ENCODE measurements at places on chromosomes 6 and 20. TPM values are rescaled to one million over a fixed set of nuclear protein-coding genes. Genes with fewer than 3 reads are reported as not detected.
A peak's percentile ranks its signal among the peaks of the same experiment; 100 is the strongest.

Gene POPDC3
- total RNA-seq: 0.27 TPM

Gene HLA-DRB5
- not detected for total RNA-seq

Gene THBD
- total RNA-seq: 2.7 TPM

Gene GPR6
- total RNA-seq: 0.27 TPM

GRCh38 chr20:58667975-58668374 is 16.9 kb downstream of the STX16 start:
- no peak for DNase-seq

DNA sequence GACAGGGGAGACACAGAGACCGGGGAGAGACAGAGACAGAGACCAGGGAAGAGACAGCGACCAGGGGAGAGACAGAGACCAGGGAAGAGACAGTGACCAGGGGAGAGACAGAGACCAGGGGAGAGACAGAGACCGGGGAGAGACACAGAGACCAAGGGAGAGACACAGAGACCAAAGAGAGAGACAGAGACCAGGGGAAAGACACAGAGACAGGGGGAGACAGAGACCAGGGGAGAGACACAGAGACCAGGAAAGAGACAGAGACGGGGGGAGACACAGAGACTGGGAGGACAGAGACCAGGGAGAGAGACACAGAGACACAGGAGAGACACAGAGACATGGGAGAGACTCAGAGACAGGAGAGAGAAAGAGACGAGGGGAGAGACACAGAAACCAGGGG is 43.9 kb downstream of the YTHDF1 start:
- no peak for DNase-seq

DNA sequence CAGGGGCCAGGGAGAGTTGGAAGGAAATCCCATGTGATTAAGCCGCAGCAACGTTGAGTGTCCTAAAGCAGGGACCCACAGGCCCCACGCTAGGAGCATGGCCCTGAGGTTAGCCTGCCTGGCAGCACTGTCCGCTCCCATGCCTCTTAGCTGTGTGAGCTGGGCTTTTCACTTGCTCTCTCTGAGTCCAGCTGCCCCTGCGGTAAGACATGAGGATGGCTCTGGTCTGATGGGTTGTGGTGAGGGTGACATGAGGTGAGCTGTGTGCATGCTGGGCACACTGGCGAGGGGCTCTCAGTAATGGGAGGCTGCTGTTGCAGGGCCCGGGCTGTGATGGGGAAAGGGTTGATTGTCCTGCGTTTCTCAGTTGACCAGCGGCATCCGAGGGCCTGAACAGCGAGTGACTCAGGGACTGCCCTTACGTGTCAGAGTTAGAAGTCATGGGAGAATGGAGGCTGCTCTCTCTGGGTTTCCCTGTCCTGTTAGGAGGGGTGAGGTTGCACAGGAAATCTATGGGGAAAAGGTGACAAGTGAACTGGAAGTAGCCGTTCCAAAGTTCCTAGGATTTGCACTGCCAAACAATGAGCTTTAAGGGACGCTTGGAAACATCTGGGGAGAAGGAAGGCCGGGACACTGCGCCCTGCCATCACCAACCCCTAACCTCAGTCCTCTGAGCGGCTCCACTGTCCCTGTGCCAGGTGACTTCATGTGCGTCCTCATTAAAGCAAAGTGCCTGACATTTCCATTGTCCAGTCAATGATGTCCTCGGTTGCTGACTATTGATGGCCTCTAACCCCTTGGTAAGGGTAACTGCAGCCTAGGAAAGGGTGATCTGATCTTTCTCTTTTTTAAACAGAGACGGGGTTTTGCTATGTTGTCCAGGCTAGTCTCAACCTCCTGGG is 51.3 kb downstream of the ADNP start:
- DNase-seq: no peak

DNA sequence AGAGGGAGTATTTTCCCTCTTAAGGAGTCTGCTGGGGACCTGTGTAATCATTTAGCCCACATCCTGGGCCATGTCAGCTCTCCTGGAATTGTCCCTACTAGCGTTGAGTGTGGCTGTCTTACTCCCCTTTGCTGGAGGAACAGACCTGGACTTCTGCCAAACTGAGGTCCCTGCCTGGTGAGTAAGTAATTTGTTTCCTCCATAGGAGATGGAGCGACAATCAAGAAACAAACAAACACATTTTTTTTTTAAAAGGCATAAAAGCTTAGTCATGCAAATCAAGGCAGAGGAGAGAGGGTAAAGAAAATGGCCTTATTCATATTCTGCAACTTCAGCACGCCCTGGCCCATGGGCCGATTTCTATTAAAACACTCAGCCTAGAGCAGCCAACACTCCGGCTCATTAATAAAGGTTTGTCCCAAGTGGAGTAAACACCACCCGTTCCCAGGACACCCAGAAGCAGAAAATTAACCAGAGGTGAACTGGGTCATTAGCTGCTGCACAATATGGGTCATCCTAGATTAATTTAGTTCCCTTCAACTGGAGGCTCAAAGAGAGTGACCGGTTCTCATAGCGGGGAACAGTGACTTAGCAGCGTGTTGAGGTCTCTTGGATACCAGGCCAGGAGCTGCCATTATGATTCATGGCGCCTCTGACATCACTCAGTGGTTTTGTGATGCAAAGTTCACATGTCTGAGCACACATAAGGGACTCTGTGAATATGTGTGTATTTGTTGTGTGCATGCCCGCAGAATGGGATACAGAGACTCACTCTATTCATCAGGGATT is 165.0 kb upstream of the SULF2 start:
- DNase-seq: no peak

- DNase-seq: no peak
These were observed 116.8 kb downstream of the DNAH8 start for GRCh38 chr6:38831865-38832264.

DNA sequence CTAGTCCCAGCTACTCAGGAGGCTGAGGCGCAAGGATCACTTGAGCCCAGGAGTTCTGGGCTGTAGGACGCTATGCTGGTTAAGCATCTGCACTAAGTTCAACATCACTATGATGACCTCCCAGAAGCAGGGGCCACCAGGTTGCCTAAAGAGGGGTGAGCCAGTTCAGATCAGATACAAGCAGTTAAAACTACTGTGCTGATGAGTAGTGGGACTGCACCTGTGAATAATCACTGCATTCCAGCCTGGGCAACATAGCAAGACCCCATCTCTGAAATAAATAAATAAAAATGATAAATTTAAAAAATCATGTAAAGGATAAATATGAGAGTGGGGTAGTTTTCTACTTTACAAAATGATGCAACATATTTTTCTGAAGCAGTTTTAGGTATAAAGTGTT is 106.5 kb downstream of the TMEM170B start:
- no peak for DNase-seq

GRCh38 chr6:116286773-116287358 is 7.1 kb upstream of the TSPYL1 start:
- no peak for DNase-seq

- no peak for DNase-seq
These were observed 118.0 kb downstream of the B3GAT2 start for GRCh38 chr6:70838907-70839285.

DNA sequence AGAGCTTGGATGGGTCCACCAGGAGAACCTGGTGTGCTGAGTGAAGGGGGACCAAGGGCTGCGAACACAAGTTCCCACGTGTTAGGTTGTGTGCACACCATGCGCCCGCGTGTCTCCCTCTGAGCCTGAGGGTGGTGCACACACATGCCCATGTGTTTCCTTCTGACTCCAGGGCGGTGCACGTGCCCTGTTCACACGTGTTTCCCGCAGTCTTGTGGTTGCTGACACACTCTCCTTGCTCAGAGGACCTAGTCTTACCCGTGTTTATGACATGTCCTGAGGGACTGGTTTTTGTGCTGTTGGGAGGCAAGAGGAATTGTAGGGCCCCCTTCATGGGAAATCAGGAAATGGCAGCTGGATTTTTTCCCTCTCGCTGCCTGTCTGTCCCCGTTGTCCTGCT is 36.3 kb upstream of the PCMTD2 start:
- DNase-seq: no peak

DNA sequence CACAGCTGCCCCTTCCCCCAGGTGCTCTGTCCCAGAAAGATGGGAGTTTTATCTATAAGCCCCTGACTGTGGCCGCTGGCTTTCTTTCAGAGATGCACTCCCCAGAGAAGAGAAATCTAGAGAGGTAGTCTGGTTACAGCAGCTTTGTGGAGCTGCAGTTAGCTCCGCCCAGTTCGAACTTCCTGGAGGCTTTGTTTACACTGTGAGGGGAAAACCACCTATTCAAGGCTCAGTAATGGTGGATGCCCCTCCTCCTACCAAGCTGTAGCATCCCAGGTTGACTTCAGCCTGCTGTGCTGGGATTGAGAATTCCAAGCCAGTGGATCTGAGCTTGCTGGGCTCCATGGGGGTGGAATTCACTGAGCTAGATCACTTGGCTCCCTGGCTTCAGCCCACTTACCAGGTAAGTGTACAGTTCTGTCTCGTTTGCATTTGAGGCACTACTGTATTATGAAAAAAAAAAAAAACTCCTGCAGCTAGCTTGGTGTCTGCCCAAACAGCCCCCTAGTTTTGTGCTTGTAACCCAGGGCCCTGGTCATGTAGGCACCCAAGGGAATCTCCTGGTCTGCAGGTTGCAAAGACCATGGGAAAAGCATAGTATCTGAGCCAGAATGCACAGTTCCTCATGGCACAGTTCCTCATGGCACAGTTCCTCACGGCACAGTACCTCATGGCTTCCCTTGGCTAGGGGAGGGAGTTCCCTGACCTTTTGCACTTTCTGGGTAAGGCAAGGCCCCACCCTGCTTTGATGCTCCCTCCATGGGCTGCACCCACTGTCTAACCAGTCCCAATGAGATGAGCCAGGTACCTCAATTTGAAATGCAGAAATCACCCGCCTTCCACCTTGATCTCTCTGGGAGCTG is 275.0 kb downstream of the CENPW start:
- no peak for DNase-seq

DNA sequence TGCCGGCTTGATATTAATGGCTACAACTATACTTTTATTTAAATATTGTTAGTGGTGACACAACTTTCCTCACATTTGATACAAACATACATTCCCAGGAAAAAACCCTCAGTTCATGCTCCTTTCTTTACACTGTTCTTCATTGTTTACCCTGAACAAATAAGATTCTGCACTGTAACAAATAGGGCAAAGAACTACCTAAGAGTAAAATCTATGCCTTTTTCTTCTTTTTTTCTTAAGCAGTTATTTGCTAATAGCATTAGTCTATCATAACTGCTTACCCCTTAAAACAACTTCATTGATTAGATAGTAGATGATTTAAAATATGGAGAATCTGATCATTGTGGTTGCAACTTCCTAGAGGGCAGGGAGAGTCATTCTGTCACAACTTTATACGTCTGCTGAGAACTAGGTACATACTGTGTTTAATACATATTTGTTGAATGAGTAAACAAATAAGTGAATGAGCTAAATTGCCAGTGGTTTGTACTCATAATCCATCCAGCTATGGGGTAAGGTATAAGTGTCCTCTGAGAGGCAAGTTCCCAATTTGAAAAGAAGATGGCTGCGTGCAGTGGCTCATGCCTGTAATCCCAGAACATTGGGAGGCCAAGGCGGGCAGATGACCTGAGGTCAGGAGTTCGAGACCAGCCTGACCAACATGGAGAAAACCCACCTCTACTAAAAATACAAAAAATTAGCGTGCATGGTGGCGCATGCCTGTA is 161.0 kb downstream of the CDK19 start:
- DNase-seq: no peak

DNA sequence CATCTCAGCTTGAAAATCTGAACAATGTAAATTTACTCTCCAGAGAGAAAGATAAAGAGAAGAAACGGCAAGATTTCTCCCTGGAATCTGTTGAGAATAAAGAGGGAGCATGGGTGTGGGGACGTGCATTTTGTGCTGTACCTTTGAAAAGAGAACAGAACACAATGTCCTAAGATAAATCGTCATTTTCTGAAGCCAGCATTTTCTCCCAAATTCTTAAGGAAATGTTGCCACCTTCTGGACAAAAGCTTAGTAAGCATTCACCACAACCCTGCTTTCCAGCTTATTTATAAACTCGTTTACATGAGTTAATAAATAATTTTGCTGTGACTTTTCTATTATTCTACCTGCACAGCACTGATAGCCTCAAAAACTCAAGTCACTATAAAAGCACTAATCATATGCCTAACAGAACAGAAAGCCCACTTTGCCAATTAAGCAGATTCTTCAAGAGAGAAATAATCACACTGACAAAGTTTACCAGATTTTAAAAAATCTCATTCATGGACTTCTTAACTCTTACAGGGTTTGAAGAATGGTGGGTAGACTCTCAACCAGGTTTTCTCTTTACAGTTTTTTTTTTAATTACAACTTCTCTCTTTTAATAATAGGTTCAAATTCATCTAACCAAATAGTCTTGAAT is 155.8 kb downstream of the MBOAT1 start:
- DNase-seq: peak; percentile 30

All from cerebellum (tissue), 4 donors.